ENCODE measurements at places on chromosomes 7 and 10. TPM values are rescaled to one million over a fixed set of nuclear protein-coding genes. Genes with fewer than 3 reads are reported as not detected.

HOXA7 gene
- total RNA-seq = 0.83 TPM

ADIRF gene
- not detected for total RNA-seq

XPNPEP1 gene
- total RNA-seq = 99.4 TPM

TBX20 gene
- 14.8 TPM for total RNA-seq

HECW1 gene
- total RNA-seq = 7.6 TPM

TDRD1 gene
- total RNA-seq = not detected

ZNF862 gene
- 9.2 TPM for total RNA-seq

PDZD8 gene
- 45.6 TPM for total RNA-seq

MCM10 gene
- total RNA-seq = 3.1 TPM

ZNF467 gene
- 5.9 TPM for total RNA-seq

TAS2R3 gene
- total RNA-seq = 1.3 TPM

DNA sequence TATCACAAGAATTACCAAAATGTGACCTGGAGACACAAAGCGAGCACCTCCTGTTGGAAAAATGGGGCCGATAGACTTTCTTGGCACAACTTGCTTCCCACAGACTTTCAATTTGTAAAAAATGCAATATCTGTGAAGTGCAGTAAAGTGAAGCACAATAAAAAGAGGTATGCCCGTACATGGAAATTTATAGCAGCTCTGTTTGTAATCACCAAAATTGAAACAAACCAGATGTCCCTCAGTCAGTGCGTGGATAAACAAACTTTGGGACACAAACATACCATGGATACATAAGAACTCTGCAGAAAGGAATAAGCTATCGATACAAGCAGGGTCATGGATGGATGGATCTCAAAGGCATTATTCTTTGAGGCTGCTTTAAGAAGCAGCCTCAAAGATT lies 33.6 kb downstream of the ARID5B start:
- no peak for DNase-seq
- H3K4me3 ChIP-seq = no peak overlapping the region
- H3K27ac ChIP-seq = peak overlapping the region; percentile 77
- H3K4me1 ChIP-seq = peaks cover 51% of the 10 kb centered on the region
- H3K36me3 ChIP-seq = no peaks in the 10 kb centered on the region

DNA sequence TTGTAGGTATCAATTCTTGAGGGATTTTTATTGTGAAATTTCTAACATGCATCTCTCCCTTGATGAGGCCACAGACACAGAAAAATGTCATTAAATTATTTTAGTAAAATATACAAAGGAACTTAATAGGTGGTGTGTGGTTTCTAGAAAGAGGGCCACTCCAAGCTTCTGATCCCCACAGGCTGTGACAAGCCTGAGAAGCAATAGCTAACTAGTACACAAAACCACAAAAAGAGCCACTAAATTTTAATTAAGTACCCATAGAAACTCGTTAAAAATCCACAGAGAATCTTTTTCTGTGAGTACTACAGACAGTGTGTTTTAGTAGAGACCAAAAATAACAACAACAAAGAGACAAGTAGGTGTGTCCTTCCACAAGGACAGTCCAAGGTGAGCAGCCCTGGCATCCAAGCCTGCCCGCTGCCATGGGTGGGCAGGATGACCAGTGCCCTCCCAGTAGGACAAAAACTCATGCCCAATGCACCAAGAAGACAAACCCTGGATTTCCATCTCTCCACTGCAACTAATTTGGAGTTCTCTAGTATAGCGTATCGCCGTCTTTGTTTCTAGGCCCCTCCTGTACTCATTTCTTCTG lies 81.0 kb downstream of the RNF216 start:
- no peak for DNase-seq
- H3K36me3 ChIP-seq = no peaks in the 10 kb centered on the region
- H3K4me1 ChIP-seq = peaks cover 44% of the 10 kb centered on the region
- no peak overlapping the region for H3K4me3 ChIP-seq
- no peak overlapping the region for H3K27ac ChIP-seq

- H3K4me1 ChIP-seq = peaks cover 8% of the 10 kb centered on the region
- no peak overlapping the region for H3K4me3 ChIP-seq
- H3K36me3 ChIP-seq = no peaks in the 10 kb centered on the region
- DNase-seq = no peak
- H3K27ac ChIP-seq = no peak overlapping the region
These were observed 17.5 kb downstream of the FAM20C start for GRCh38 chr7:209906-210305.

- no peak overlapping the region for H3K4me3 ChIP-seq
- DNase-seq = no peak
- no peaks in the 10 kb centered on the region for H3K36me3 ChIP-seq
- no peak overlapping the region for H3K27ac ChIP-seq
These were observed 14.1 kb upstream of the CDK6 start for GRCh38 chr7:92850516-92850915.

DNA sequence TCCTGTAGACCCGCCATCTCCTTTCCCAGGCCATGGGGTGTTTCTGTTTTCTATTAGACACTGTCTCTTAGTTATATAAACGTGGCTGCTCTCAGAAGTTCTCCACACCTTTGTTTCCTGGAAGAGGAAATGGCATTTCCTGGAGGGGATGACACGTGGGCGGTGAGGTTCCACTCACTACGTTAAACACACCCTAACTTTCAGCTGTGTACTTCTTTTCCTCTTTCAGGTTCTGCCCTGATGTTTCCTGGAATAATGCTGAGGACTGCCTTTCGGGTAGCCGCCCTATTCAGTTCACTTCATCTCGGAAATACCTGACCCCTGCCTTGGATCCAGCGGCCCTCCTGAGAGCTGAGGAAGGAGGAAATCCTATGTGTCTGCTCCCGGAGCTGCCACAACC lies 3.4 kb upstream of the PRKCQ start:
- no peak for DNase-seq
- H3K27me3 ChIP-seq = peaks cover 13% of the 10 kb centered on the region
- H3K36me3 ChIP-seq = no peaks in the 10 kb centered on the region
- H3K27ac ChIP-seq = no peak overlapping the region
- H3K4me3 ChIP-seq = no peak overlapping the region

DNA sequence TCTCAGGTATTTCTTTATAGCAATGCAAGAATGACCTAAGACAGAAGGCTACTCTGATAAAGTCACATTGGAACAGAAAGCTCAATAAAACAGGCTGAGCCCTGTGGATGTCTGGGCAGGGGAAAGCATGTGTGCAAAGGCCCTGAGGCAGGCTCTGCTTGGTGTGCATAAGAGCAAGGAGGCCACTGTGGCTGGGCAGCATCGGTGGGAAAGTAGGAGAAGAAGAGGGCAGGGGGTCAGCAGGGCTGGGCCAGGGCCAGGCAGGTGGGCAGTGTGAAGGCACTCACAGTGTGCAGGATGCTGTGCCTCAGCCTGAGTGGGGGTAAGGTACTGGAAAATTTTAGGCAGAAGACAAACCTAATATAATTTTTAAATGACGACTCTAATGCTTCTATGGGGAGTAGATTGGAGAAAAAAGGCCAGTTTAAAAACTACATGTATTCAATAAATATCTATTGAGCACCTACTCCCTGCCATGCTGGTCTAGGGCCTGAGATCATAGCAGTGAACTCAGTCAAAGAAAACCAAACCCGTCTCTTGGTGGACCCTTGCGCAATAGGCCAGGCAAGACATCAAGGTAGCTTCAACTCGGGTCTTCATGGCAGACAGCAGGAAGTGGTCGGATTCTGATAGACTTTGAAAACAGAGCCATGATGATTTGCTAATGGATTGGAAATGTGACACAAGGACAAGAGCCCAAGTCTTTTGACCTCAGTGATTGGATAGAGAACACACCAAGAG lies 572.3 kb downstream of the TCERG1L start:
- no peaks in the 10 kb centered on the region for H3K4me1 ChIP-seq
- no peak for DNase-seq
- no peak overlapping the region for H3K4me3 ChIP-seq

DNA sequence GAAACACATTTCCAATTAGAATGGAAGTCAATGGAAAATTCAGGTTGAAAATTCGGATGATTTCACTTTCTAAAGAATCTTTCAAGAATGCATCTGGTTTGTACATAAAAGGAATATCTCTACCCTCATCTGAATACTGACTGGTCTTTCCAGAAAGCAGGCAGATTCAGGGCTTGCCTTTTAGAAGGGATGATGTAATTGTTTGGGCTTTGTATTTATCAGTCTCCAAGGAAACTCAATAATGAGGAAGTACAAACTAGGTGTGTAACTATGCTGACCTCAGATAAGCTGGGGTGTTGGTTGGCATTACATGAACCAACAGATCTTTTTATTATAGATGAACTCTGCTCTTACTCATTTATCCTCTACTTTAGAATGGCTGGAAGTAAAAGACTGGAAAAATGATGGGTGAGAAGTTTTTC lies 24.1 kb downstream of the PDLIM1 start:
- peaks cover 39% of the 10 kb centered on the region for H3K4me1 ChIP-seq
- H3K27ac ChIP-seq = peak overlapping the region; percentile 94
- no peaks in the 10 kb centered on the region for H3K27me3 ChIP-seq
- DNase-seq = peak; percentile 85

DNA sequence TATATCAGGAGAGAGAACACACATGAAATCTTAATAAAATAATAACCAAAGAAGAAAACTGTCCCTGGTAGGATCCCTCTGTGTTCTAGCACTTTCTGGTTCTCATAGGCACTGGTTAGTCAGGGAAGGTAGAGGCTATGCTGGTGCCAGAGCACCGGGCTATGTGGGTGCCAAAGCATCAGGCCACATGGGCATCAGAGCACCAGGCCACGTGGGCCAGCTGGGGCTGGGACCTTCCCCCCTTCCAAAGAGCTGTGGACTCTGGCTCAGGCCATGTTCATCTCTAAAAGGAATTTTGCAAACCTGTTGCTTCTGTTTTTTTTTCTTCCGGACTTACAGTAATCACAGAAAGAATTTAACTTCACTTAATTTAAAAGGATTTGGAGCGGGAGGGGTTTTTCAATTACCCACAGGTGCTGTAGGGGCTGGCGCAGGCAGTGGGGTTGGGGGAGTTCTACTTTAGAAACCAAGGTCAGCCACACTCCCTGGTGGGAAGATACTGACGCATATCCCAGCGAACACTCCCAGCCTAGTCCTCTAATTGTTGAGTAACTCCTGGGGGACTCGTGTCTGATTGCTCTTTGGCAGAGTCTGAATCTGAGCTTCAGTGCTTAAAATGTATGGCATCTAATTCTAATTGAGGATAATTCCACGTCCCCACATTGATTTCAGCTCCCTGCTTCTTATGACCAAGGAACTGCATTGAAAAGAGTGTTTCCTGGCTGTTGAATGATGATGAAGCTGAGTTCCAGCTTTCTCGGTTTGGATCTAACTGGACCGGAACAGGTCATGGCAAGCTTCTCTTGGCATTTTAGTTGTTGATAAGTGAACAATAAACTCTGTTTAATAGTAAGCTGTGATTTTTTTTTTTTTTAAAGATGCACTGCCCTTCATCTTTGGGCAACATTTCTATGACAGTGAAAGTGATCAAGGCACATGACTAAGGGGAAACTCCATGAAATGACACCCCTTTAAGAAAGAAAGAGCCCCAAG lies 110.7 kb upstream of the FZD8 start:
- no peaks in the 10 kb centered on the region for H3K27me3 ChIP-seq
- no peak overlapping the region for H3K27ac ChIP-seq
- peaks cover 2% of the 10 kb centered on the region for H3K4me1 ChIP-seq
- H3K36me3 ChIP-seq = no peaks in the 10 kb centered on the region
- no peak overlapping the region for H3K4me3 ChIP-seq

- no peak overlapping the region for H3K4me3 ChIP-seq
- no peaks in the 10 kb centered on the region for H3K36me3 ChIP-seq
- no peaks in the 10 kb centered on the region for H3K27me3 ChIP-seq
- H3K4me1 ChIP-seq = no peaks in the 10 kb centered on the region
- no peak overlapping the region for H3K27ac ChIP-seq
- DNase-seq = no peak
These were observed 41.9 kb downstream of the IQUB start for GRCh38 chr7:123492485-123492884.

DNA sequence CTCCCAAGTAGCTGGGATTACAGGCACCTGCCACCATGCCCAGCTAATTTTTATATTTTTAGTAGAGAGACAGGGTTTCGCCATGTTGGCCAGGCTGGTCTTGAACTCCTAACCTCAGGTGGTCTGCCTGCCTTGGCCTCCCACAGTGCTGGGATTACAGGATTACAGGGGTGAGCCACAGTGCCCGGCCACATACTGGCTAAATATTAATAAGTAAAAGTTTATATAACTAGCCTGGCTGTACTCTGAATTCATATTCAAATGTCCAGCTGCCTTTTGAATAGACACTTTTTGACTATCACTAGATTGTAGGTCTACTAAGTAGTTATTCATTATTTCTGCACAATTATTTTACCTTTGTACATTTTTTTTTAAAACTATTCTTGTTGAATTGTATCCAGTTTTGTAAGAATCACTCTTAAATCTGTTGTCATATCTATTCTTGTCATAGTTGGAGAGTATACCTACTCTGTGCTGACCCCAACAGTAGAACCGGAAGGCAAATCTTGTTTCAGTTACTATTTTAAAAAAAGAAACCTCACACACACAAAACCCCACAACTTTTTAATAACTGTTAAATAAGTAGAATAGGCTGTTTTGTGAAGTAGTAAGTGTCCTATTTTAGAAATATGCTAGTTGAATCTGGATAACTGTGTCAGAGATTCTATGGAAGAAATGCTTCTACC lies 29.6 kb downstream of the MINPP1 start:
- no peaks in the 10 kb centered on the region for H3K36me3 ChIP-seq
- no peaks in the 10 kb centered on the region for H3K27me3 ChIP-seq
- no peak overlapping the region for H3K4me3 ChIP-seq
- H3K4me1 ChIP-seq = no peaks in the 10 kb centered on the region

GRCh38 chr7:1587738-1588137 lies 17.9 kb upstream of the PSMG3 start:
- no peaks in the 10 kb centered on the region for H3K36me3 ChIP-seq
- no peaks in the 10 kb centered on the region for H3K4me1 ChIP-seq
- DNase-seq = no peak
- no peak overlapping the region for H3K4me3 ChIP-seq
- H3K27ac ChIP-seq = no peak overlapping the region

DNA sequence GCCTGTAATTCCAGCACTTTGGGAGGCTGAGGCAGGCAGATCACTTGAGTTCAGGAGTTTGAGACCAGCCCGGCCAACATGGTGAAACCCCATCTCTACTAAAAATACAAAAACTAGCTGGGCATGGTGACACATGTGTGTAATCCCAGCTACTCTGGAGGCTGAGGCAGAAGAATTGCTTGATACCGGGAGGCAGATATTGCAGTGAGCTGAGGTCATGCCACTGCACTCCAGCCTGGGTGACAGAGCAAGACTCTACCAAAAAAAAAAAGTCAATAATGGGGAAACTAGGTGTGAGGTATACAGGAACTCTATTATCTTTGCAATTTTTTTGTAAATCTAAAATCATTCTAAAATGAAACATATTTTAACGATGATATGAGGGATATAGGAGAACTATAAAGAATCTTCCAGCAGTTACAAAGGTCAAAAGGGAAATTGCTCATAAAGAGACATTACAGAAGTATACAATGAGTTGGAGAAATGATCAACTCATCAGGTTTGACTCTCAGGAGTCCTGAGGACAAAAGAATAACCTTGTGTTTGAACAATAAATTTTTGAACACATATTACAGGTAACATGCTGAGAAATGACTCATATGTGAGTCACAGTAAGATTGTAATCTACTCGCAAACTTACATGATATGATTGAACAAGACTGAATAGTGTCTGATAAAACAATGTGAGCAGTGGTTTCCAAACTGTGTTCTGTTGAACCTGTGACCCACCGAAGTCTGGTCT lies 272.6 kb downstream of the FGFR2 start:
- H3K4me1 ChIP-seq = peaks cover 5% of the 10 kb centered on the region
- no peak overlapping the region for H3K4me3 ChIP-seq
- H3K27ac ChIP-seq = peak overlapping the region; percentile 74
- no peaks in the 10 kb centered on the region for H3K36me3 ChIP-seq
- H3K27me3 ChIP-seq = no peaks in the 10 kb centered on the region
